Neural crest cell (in vitro differentiated cells): ENCODE measurements at places on chromosomes 1 and 21.

GRCh38 chr1:212166644-212167043 is 118.6 kb upstream of the PPP2R5A start:
- no peak for DNase-seq

- DNase-seq, result no peak
Observed at GRCh38 chr1:30471307-30471706, 252.1 kb downstream of the MATN1 start.

DNA sequence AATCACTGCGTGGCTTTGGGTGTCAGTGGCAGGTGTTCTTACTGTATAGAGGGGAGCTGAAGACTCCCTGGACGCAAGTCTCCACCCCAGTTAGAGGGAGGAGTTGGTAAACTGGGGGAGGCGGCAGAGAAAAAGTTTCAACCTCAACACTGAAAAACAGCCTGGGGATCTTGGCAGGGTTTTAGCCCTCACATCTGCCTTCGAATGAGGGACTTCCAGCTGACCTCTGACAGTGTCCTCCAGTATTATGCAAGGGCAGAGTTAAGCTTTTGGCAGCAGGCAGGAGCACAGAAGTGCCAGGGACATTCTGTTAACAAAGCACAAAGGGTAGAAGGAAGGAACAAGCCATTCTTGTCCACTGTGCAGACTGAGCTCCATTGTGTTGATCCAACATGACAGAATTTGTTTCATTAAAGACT is 41.2 kb upstream of the RAB4A start:
- no peak for DNase-seq

DNA sequence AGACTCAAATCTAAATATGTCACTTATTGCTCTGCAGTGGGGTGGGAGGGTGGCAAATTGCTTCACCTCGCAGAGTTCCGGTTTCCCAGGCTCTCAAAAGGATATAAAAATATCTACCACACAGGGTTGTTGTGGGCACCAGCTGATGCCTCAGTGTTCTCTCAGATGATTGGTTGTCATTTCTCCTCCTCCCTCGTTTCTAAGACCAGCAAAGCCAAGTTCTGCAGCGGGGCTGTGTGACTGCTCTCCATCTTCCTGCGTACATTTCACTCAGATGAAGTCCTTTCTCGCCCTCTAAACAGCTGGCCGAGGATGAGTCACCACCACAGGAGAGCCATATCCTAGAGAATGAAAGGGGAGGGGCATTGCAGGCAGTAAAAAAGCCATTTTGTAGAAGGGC is 35.0 kb upstream of the VWA5B1 start:
- DNase-seq, result no peak

DNA sequence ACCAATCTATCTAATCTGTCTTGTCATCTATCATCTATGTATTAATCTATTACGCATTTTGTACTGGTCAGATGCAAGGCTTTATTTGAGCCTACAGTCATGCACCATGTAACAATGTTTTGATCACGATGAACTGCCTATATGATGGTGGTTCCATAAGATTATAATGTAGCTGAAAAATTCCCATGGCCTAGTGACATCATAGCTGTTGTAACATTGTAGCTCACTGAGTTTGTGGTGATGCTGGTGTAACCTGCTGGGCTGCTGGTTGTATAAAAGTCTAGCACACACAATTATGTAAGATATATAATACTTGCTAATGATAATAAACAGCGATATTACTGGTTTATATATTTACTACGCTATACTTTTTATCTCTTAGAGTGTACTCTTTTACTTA is 64.8 kb upstream of the IGSF5 start:
- DNase-seq, result no peak

DNA sequence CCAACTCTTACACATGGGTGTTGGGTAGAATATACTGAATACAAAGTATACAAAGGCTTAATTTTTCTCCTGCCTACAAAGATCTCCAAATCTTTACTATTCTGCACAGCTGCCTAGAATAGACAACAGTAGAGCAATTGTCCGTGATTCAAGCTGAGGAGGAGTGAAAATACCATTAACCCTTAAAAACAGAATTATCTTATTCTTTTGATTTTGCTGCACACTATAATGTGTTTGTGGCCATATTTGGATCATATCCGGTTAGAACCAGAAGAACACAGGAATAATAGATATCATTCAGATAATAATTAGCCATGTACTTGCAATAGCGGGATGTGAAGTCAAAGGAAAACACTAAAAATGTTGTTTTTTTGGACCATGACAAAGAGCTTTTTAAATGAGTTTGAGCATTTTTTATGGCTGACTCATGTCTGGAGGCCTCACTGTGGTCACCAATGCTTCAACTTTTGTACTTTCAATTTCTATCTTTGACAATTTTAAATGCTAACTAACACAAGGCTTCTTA is 197.6 kb upstream of the FOXD3 start:
- DNase-seq, result no peak

DNA sequence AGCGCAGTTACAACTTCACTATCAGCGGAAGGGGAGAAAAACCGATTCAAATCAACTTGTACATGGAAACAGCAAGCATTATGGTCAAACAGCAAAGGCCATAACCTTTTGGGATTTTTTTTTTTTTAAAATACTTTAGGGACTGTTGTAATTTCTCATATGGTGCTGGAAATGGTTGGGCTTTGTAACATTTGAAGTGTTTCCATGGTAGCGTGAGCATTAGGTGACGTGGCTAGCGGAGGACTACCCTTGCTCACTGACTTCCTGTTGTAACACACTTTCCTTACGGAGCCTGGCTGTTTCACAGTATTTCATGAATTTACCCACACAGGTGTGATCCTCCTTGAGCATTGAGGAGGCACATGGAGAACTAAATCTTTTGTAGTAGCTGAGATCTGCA is 269.5 kb downstream of the TM2D1 start:
- DNase-seq, result no peak
